ENCODE measurements at places on chromosomes 16 and 17. TPM values are rescaled to one million over a fixed set of nuclear protein-coding genes. Genes with fewer than 3 reads are reported as not detected.
A peak's percentile ranks its signal among the peaks of the same experiment; 100 is the strongest.

DNA sequence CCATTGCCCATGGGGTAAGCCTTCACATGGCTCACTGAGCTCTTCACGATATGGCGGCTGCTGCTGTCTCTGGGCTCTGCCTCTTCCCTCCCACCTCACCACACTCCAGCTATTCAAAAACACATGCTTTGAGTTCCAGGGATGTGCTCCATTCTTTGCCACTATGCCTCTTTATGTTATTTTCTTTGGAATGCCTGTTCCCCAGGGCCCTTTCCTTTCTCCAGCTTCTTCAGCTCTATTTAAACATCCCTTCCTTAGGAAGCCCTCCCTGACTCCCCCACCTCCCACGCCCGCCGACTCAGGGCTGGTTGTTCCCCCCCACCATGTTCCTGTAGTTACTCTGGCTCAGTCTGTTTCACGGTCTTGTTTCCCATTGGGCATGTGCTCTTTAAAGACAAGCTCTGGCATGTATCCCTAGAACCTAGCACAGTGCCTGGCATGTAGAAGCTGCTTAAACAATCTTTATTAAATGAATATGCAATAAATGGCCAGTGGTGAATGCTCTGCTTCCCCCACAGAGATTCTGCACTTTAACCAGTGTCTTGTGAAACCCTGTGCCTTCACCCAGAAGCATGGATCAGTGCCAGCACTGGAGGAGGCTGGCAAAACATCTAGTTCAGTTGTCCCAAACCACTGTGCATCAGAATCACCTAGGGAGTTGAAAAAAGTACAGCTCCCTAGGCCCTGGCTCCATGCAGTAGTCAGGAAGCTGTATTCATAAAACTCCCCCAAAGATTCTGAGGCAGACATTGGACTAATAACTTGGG lies 6.9 kb downstream of the MYCBPAP start:
- peaks cover 29% of the 10 kb centered on the region for H3K4me1 ChIP-seq
- H3K27ac ChIP-seq: no peak overlapping the region
- 0 out of 2 replicates have a peak, but pooled peaks cover 4% of the 10 kb centered on the region for H3K36me3 ChIP-seq
- peaks cover 15% of the 10 kb centered on the region for H3K27me3 ChIP-seq
- H3K4me3 ChIP-seq: no peak overlapping the region
- no peak for DNase-seq

DNA sequence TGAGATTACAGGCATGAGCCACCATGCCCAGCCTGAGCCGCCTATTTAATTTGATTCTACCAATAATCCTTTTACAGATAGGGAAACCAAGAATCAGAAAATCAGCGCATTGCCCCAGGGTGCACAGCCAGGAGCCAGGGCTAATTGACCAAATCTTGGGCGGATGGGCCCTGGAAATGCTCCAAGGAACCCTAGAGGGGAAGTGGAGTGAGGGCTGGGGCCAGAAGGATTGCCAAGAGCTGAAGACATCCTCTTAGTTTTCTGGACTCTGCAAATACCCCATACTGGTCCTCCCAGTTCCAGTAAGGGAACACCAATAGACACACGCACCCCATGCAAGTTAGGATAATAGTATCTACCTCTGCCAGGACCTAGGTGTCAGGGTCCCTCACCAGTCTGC lies 3.8 kb downstream of the FHOD1 start:
- H3K27me3 ChIP-seq: peaks cover 3% of the 10 kb centered on the region
- peak overlapping the region; percentile 97 for H3K27ac ChIP-seq

C1QTNF1 gene
- total RNA-seq: 8.0 TPM

- peak overlapping the region; percentile 84 for H3K27ac ChIP-seq
- no peaks in the 10 kb centered on the region for H3K36me3 ChIP-seq
- H3K4me1 ChIP-seq: peaks cover 38% of the 10 kb centered on the region
- DNase-seq: no peak
- H3K4me3 ChIP-seq: peak overlapping the region; percentile 86
These were observed 166.4 kb downstream of the CCDC182 start for GRCh38 chr17:57578608-57579225.

DNA sequence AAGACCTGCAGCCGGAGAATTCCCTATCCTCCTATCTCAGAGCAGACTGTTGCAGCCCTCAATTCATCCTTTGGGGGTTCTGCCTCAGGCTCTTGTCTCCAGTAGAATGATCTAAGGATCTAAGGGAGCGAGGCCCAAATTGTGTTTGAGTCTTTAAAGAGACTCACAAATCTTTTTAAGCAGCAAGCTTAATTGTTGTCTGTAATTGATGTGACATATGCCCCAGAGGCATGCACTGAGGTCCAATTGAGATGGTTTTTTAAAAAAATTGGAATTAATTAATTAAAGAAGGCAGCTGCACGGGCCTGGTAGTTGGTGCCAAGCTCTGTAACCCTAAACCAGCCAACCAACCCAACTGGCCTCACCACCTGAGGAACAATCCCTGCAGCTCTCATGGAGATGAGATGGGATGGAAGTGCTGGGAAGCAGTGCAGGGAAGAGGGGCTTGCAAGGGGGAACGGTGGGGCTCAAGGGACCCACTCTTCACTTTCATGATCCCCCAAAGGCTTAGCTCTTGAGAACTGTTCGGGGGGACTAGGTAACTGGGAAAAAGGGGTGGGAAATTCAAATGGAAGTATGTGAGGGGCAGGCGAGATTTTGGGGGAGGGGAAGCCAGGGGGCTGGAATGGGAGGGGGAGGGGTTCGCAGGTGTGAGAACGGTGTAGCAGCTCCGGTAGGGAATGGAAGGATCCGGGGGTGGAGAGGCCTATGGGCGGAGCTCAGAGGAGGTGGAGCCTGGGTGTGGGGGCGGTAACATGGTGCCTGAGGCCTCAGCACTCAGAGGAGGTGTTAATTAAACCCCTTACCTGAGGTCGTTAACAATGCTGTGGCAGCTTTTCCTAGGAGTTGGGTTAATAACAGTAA lies 9.2 kb upstream of the ZNF652 start:
- 0 out of 2 replicates have a peak, but pooled peaks cover 2% of the 10 kb centered on the region for H3K36me3 ChIP-seq
- no peak for DNase-seq
- no peak overlapping the region for H3K27ac ChIP-seq
- no peaks in the 10 kb centered on the region for H3K4me1 ChIP-seq
- no peak overlapping the region for H3K4me3 ChIP-seq
- H3K27me3 ChIP-seq: peaks cover 2% of the 10 kb centered on the region
